ENCODE measurements at places on chromosomes 3 and 15.

DNA sequence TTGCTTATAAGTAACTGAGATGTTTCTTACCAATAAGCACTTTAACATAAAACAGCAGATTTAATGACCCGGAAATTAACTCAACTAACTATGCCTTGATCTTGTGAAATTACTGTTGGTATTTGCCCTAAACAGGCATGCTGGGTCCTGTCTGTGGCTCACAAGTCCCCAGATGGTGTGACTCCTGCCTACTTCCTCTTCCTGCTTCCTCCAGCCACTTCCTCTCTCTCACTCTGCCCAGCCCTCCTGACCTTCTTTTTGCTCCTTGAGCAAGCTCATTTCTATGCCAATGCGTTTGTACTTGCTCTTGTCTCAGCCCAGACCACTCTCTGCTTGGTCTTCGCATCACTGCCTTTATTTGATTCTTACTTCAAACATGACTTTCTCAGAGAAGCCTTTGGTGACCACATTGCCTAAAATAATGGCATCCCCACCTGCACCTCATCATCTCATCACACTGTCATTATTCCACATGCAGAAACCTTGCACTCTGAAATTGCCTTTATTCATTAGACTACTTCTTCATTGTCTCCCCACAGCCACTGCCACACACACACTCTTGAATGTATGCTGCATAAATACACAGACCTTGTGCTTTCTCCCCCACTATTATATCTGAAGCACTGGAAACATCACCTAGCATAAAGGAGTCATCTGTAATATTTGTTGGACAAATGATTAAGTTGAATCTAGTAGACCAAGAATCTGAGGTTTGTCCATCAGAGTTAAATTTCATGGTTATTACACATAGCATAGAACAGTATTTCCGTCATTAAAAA lies 256.3 kb upstream of the SEMA6D start:
- DNase-seq = no peak

DNA sequence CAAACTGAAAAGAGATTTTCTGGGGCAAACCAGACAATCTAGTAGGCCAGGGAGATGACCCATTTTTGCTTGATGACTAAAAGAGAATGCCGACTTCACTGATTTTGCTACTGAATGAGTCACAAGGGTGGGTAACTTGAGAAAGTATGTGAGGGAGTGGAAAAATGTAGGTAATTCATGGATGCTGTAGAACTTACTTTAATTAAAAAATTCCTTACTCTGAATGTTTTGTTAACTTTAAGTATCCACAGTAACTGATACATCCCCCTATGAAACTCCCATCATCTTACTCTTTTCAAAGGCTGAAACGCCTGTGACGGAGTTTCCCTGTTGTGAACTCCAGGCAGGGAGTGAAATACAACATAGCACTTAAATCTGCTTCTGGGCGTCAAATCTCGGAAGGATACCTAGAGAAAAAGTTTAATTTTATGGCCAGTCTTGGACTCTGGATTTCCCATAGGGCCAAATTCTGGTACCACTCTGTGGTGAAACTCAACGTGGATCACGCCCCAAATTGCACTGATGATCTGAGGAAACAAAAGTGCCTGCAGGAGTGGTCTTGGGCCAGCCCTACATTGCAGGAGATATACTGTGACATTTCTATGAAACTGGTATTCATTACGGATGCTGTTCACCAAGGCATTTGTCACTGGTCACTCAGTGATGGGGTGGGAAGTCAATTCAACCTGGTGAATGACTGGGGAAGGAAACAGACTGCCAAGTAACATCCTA lies 24.0 kb downstream of the GOLIM4 start:
- DNase-seq = no peak

GRCh38 chr15:81338170-81339007 lies 14.4 kb upstream of the STARD5 start:
- no peak for DNase-seq

- DNase-seq = no peak
Observed at GRCh38 chr15:62706317-62706716, 336.2 kb upstream of the TPM1 start.

GRCh38 chr3:52533623-52534280 lies at the start of gene NT5DC2:
Gene NT5DC2, minus strand, starts transcription at chr3:52533857. Its CDS starts 120 bp downstream, at chr3:52533737.
- peak; percentile 35 for DNase-seq

GRCh38 chr3:71195492-71195891 lies 388.0 kb downstream of the FOXP1 start:
- DNase-seq = no peak

- DNase-seq = no peak
Observed at GRCh38 chr3:25080461-25080860, 347.6 kb upstream of the RARB start.

DNA sequence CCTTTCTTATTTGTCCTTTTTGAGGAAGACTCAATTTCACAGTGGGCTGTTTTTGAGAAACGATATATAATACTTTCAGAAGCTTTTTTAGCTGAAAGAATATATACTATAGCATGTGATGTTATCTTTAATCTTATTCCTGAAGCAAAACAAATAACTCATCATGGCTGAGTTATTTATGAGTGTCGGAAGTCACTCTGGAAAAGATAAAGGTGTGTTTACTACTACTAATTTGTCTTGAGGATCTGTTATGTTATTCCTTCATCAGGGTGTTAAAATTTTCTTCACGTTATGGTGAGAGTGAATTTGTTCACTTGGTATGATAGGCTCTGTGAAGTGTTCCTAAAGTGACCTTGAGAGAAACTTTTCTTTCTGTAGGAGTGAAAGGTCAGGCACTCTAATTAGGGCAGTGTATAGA lies 4.7 kb downstream of the TCF12 start:
- no peak for DNase-seq

GRCh38 chr3:60801307-60801706 lies 449.9 kb downstream of the FHIT start:
- no peak for DNase-seq

- DNase-seq = no peak
Observed at GRCh38 chr15:80036071-80036470, 23.4 kb upstream of the ZFAND6 start.

DNA sequence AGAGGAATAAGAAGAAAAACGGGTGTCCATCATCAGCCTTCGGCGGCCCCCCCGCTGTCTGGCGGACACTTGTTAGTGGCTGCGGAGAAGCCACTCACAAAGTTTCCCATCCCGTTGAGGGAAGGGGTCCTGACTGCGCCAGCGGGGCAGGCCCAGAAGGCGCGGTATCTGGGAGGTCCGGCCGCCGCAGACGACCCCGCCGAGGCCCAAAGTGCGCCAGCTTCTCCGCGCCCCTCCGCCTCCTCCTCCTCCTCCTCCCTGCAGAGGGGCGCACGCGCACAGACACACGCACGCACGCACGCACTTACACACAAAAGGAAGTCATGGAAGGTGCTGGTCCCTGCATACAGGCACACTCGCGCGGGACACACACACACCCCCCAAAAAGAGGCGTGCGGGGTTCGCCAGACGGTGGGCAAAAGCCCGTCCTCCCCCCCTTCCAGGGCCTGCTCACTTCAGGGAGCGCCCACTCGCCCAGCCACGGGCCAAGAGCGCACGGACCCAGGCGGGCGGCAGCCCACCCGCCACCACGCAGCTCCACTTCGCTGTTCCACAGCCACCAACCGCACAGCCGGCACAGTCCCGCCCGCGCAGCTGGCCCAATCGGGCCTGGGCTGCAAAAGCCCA lies 18.0 kb downstream of the ZNF148 start:
- peak; percentile 31 for DNase-seq

- no peak for DNase-seq
Observed at GRCh38 chr3:132507657-132508056, 89.4 kb upstream of the ACKR4 start.

GRCh38 chr15:72387741-72388140 lies 10.4 kb upstream of the TMEM202 start:
- no peak for DNase-seq

DNA sequence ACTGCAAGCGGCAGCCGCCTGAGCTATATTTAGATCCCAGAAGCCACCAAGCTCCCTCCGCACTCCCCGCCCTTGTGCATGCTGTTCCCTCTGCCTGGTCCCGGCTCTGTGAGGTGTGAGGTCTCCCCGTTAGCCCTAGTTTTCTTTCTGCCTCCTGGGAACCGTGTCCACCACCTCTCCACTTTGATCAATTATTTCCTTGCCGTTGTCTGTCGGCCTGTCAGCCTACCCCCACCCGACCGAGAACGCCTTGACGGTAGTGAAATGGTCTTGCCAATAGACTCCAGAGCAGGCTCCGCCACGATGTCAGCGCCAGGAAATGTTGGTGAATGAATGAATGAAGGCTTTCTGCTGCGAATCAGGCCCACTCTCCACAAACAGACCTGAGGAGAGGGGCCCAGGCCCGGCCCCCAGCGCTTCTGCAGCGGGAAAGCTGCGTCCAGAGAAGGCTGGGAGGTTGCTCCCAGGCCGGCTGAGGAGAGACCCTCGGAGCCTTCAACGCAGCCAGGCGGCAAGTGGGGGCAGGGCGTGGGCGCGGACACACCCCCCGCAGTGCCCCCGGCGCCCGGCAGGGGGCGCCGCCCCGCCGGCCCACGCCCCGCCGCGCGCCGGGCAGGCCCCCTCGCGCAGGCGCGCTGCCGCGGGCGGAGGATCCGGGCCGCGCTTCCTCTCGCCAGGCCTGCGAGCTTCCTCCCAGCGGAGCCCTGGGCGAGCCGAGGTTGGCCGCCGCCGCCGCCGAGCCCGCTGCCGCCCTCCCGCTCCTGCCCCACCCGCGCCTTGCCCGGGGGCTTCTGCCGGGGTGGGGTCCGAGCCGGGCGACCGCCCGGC lies at the start of gene CSK:
TSS of gene CSK (plus strand) at position 650 of the 828 bp plus-strand sequence. CDS start 16,218 bp downstream, outside the sequence.
- DNase-seq = peak; percentile 69

- DNase-seq = no peak
Observed at GRCh38 chr15:64836023-64836536, 5.6 kb upstream of the PLEKHO2 start.

DNA sequence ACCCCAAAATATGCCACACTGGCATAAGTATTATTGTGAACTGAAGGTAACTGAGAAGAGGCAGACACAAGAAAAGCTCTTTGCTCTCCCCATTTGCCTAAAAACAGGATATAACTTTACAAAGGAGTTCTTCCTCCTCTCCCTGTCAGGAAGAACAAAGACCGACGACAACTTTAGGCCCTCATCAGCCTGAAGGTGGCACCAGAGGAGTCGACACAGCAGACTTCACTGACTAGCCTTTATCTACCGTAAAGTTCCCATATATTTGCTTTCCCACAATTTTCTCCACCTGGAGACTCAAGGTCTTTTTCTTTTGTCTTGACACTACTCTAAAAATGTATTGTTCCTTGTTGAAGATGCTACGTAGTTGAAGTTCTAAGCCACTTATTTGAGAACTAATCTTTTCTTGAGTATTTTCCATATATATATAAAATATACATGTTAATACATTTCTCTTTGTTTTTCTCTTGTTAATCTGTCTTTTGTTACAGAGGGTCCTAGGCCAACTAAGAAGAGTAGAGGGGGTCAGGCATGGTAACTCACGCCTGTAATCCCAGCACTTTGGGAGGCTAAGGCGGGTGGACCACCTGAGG lies 16.2 kb upstream of the XIRP1 start:
- DNase-seq = no peak

- DNase-seq = no peak
Observed at GRCh38 chr3:59818033-59818918, 768.5 kb upstream of the CFAP20DC start.

DNA sequence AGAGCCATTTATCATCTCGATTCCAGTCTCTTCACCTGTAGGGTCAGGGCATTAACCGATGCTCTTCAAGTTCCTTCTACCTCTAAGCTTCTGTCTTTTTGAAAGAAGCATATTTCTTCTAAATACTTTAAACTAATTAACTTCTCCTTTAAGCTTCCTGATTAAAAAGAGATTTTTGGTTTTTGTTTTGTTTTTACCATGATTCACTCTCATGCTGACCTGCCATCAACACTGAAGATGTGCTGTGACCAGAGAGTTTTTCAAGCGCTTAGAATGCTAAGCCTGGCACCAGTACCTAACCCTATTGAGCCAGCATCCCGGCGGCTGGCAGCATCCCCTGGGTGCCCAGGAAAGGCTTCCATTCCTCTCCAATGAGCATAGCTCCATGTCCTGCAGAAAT lies 89.3 kb downstream of the FOXP1 start:
- DNase-seq = no peak

- DNase-seq = no peak
Observed at GRCh38 chr3:54120657-54121413, 1.5 kb upstream of the CACNA2D3 start.

GRCh38 chr3:44355362-44356033 lies 16.9 kb downstream of the TCAIM start:
- DNase-seq = no peak

DNA sequence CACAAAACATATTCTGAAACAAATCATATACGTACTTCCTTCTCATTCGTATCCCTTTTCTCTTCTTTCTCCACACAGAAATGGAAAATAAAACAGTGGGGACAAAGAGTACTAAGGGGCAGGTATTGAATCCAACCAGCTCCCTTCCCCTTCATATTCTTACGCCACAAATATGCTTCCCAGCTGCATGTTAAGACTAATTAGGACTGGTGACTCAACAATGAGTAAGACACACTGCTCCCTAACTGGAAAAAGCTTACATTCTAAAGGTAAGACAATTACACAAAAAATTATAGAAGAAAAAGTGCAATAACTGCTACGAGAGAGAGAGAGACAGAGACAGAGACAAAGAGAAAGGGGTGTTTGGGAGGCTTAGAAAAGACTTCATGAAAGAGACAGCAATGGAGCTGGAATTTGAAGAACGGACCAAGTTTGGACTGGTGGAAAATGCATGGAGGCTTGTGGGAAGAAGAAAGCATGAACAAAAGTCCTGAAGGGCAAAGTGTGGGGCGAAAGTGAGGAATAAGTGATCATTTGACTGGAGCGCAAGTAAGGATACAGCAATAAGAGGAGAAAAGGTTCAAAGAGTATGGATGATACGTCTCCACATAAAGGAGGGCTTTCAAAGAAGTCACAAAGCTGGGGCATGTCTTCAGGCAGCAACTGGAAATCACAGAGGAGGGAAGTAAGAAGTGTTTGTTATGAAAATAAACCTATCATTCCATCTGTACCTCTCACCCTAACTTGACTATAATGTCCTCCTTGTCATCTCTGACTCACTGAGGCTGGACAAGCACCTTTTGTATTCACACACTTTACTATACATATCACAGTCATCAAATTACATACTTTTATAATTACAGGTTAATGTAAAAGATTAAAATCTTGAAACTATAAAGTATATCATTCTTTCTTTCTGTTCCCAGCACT lies 49.2 kb downstream of the RYK start:
- DNase-seq = no peak

GRCh38 chr15:69533522-69533921 lies 80.9 kb downstream of the RPLP1 start:
- DNase-seq = no peak

DNA sequence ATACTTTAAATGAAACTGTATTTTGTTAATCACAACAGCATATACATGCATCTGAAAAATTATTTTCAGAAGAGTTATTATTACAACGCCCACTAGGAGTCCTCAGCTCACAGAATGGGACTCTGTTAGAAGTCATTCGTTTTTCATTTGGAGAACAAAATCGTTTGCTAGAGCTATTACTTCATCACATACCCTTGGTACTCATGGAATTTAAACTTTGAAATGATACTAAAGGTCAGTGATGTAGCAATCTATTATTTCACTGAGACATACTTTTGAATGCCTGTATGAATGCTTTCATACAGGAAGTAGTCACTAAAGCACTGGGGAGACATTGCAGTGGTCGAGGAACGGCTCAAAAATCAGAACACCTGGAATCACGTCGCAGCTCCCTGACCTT lies 198.1 kb downstream of the MBNL1 start:
- no peak for DNase-seq
